Activated T-cell treated with anti-CD3 and anti-CD28 coated beads, Interleukin-2, amount 50 U/mL, for 1 hour (primary cell): ENCODE measurements at places on chromosomes 3 and 15.

DNA sequence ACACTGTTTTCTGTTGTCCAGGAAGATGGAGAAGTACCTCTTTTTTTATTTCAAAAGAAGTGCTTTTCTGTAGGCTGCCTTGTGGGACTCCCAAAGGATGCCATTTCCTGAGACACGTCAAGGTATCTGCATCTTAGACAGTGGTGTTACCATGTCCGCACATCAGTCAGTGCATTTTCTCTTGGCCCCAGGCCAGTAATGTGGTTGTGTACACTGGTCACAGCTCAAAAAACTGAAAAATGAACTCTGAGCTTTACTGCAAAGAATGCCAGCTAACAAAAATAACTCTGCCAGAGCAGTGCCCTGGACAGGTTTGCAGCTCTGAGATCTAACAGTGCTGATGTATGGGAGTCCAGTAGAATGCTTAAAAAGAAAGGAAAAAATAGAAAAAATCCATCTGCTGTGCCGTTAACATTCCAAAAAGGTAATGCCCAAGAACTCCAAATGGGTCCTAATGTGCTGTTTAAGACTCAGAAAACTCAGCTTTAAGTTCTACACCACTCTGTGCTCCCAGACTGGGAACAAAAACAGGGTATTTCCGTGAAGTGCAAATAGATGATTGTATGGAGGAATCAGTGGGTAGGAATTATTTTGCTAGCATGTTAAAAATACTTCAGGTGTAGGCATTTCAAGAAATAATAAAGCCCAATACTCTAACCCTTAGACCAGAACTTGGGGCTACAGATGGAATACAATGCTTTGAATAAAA lies 315.9 kb downstream of the FEZF2 start:
- DNase-seq: no peak

- no peak for DNase-seq
These were observed 161.3 kb downstream of the KLF13 start for GRCh38 chr15:31487811-31488436.

DNA sequence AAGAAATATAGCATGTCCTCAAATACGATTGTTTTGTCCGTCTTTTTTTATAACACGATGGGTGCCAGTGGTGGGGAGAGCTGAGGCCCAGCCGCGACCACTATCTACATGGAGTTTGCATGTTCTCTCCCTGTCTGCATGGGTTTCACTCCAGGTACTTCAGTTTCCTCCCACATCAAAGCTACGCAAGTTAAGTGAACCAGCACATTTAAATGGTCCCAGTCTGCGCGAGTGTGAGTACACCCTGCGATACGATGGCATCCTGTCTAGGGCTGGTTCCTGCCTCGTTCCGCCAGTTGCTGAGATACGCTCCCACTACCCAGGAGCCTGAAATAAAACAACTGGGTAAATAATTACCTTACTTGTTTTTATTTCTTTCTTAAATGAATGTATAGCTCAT lies 40.6 kb downstream of the ATP13A3 start:
- no peak for DNase-seq

DNA sequence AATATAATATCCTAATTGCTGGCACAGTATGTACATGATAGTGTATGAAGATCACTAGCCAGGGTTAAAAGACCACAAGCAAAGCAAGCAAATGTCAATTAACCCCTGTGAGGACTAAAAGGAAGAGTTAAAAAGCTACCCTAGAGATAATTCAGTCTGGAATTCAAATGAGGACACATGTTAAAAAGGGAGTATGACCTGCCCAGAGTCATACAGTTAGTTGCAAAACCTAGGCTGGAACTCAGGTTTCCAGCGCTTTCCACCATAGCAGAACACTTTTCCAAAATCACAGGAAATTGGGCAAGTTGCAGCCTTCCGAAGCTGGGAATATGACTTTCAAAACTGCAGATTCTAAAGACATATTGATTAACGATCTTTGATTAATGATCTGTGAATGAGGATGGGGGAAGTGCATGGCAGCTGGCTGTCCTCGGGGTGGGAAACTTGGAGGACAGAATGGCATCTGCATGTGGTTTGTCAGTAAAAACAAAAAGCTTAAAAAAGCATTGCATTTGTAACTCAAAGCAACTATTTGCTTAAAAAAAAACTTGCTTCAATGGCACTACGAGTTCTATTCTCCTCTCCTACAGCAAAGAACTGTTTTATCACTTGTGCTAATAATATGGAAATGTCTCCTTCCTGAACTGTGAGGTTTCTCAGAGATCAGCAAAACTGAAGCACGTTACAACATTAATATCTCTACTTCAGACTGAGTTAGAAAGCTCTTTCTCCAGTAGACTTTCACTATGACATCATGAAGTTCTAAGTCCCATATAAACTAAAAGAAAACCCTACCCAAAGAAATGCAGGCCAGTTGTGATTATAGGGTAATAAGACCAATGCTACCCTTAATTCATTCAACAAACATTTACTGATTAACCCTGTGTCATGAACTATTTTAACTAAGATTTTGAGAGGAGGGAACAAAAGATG lies 46.2 kb downstream of the IGSF11 start:
- DNase-seq: no peak
